Progenitor cell of endocrine pancreas (in vitro differentiated cells): ENCODE measurements at places on chromosomes 7 and 10.
A peak's percentile ranks its signal among the peaks of the same experiment; 100 is the strongest.

DNA sequence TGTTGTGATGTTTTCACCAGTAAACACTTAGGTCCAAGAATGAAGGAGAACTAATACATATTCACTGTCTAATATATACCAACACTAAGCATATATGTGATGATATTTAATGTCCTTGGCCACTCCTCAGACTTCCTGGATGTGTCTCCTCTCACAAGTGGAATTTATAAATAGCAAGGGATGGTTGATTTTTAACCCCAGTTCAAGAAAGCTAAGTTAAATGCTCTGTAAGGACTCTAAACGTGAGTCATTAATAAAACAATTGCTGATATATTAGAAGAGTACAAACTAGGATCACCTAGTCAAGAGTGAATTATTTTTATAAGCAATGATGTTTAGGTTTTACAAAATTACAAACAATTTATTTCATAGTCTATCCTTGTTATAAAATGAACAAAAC, 355.9 kb upstream of the TMEM229A start:
- DNase-seq = no peak

DNA sequence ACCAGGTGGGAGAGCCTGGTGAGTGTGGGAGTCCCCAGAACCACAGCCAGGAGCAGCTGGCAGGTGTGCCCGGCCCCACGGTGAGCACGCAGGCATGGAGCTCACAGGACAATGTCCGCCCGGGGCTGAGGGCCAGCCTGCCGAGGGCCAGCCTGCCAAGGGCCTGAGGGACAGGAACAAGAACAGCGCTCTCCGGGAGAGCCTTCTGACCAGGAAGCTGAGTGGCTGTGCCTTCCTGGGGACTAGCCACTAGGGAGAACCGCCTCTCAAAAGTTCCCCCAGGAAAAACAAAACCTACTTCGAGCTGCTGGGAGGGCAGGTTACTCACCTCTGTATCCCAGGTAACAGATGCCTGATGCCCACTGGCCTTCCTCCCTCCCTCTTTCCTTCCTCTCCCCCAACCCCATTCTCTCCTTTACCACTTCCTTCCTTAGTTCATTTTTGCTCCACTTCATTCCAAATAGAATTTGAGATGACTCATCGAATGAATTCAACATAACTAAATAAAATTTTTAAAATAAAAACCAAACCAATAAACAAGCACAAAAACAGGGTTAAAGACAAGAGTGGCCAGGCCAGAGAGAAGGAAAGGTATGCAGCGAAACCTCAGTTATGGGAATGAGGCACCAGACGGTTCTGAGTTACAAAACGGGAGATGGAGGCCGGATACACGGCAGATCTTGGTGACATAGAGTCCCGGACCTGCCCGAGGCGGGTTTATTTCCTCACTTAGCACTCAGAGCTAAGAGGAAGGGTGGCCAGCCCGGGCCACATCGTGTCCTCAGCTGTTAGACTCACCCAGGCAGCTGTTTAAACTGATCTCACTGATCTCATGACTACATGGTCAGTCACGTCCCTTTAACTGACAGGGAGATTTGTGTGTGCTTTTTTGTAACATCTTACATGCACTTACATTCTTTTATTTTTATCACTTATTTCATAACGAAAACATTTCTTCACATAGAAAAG, 128.5 kb downstream of the TNS3 start:
- DNase-seq = no peak

- DNase-seq = no peak
These were observed 7.3 kb upstream of the ZNF22 start for GRCh38 chr10:44993226-44993921.

DNA sequence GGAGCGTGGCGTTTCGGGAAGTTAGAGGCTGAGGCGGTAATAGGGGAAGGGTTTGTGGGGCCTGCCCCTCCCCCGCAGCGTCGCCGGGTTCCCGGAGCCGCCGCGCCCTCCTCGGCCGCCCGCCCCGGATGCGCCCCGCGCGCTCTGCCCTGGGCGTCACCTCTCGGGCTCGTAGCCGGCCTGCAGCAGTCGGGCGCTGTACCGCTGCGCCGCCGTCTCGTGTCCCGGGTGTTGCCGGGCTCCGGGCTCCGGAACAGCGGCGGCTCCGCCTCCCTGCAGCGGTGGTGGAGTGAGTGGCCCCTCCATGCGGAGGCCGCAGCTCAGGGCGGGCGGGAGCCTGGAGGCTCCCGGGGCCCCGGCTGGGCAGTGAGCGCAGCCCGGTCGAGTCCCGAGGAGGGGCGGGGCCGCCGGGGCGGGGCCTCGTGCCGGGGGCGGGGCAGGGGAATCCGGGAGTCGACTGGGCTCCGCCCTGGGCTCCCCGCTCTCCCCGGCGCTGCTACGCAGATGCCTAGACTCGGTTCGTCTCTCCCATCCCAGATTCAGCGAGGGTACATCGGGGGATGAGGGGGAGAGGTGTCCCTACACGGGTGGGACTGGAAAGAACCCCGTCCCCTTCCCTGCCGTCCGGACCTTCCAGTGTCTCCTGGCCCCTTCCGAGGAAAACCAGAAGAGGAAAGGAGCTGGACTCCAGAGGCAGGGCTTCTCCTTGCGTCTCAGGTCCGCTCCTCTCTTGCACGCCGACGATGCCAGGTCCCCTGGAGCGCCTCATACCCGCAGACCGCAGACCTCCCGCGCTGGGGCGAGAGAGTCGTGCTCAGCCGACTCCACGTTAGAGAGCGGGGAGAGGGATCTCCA, at the start of gene IMPDH1:
Gene IMPDH1, minus strand, starts transcription at position 387 of the 855 bp plus-strand sequence. Its CDS starts 81 bp downstream, at position 306.
- peak; percentile 80 for DNase-seq

GRCh38 chr7:137563981-137564380, 220.4 kb upstream of the PTN start:
- DNase-seq = no peak

GRCh38 chr7:134730411-134730829, 49.0 kb upstream of the CALD1 start:
- no peak for DNase-seq

- DNase-seq = no peak
These were observed 8.1 kb downstream of the ABHD11 start for GRCh38 chr7:73730485-73730884.

- DNase-seq = no peak
These were observed 18.4 kb downstream of the RCC1L start for GRCh38 chr7:75055155-75055554.

DNA sequence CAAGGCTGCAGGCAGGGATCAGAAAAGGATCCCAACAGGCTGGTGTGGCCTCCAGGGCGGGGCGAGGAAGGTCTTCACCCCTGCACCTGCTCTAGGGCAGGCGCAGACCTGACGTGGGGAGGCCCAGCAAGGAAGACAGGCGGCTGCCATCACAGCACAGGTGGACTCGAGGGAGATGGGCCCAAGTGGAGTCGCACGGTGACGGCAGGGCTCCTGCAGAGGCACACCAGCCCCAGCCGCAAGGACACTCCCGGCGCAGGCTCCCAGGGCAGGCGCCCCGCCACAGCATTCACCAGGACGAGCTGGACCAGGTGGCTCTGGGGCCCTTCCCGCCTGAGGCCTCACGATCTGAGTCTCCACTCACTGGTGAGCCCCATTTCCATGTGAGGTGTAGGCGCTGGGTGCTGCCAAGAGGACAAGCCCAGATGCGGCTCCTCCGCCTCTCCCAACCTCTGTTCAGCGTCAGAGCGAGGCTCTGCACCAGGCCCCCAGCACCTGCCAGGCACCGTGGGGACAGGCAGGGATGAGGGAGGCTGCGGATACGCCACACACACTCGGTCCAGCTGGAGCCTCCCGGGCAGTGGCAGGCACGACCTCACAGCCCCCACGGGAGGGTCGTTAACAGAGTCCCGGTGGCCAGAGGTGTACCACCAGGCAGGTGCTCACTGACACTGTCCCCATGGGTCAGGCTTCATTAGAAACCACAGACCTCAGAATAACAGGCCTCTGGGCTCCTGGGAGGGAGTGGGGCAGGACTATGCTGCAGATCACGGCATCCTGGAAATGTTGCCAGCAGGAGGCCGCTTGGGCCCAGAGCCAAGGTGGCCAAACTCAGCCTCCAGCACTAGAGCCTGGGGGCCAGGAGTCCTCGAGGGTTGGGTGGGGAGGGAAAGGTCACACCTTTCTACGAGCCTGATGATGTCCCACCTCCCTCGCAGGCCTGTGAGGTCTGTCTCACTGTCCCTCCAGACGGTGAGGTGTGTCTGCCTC, 111.6 kb downstream of the MAD1L1 start:
- DNase-seq = no peak

GRCh38 chr10:126233182-126234148, 154.8 kb downstream of the ADAM12 start:
- no peak for DNase-seq

DNA sequence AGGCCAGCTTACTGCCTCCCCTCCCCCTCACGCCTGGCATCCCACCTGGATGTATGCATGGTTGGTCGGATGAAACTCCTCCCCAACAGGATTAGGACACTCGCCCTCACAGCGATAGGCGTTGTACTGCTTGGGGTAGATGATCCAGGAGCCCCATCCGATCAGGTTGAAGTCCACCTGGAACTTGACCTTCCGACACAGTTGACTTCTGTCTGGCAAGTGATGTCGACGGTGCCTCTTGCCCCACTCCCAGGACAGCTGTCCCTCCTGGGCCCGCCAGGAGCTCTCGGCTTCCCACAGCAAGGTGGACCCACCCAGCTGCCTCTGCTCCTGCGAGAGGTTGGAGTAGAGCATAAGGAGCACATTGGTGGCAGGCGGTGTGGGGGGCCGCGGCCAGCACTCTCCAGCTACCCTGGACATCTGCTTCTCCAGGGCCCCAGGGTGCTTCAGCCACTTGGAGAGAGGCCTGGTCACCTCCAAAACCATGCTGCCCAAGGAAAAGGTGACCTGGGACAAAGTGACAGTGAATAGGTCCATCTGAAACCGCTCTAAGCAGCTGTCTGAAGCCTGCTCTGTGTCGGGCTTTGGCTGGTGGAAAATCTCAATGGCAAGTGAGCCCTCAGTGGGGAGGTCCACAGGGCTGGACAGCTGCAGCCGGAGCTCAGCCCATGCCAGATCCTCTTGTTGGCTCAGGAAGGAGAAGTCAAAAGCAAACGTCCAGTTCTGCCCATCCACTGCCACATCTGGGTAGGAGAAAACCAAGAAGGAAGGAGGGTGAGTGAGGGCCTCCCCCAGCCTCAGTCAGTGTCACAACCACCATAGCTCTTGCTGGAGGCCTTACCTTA, 6.0 kb downstream of the NODAL start:
- no peak for DNase-seq

DNA sequence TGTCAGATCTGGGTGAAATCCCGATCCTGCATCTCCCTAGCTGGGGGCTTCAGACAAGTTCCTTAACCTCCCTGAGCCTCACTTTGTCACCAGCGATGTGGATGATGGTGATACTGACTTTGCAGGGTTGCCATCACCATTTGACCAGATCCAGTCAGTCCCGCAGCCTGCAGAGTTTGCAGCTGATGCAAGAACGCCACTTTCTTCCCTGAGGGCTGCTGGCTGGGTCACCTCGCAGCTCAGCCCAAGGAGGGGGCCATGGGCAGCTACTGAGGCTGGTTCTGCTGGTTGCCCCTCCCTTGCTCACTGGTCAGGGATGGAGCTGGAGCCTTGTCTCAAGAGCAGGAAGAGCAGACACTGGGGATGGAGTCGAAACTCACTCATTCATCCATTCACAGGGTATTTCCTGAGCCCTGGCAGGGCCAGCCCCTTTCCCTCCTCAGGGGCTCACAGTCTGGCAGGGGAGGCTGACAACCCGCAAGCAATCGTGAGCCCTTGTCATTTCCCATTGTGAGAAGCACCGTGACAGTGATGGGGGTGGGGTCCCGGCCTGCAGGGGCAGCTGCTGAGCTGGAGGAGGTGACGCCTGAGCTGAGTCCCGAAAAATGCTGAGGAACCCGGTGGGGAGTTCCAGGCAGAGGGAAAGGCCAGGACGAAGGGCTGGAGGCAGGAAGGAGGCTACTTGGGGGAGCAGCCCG, 111.1 kb upstream of the TCF7L2 start:
- DNase-seq = no peak

- DNase-seq = no peak
These were observed 151.4 kb upstream of the MAGI2 start for GRCh38 chr7:79604841-79605240.

DNA sequence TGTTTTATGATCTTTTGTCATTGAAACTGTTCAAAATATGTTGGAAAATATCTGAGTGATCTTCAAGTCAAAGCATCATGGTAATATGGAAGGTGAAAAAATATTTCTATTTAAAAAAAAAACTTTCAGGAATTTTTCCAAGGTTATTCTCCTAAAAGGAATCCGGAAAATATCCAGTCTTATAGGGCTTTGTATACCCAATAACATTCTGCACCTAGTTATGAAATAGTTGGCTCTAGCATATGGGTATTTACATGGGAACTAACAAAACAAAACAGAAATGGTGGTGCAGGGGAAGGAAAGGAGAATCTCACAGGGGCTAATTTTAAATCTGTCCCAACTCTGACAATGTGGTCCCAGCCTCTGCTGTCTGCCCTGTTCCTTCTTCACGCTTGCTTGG, 167.1 kb upstream of the RHEB start:
- DNase-seq = no peak

- no peak for DNase-seq
These were observed 287.8 kb downstream of the ZEB1 start for GRCh38 chr10:31606841-31607240.
